Activated naive CD8-positive, alpha-beta T cell treated with anti-CD3 and anti-CD28 coated beads, Interleukin-2, amount 10 ng/mL, durations not matched to agents 7 days and 5 days (primary cell): ENCODE measurements at places on chromosomes 3 and 15.

- DNase-seq = no peak
Observed at GRCh38 chr15:79896131-79896633, 632 bp downstream of the MTHFS start.

- DNase-seq = no peak
Observed at GRCh38 chr15:87269566-87269965, 987.0 kb downstream of the NTRK3 start.

DNA sequence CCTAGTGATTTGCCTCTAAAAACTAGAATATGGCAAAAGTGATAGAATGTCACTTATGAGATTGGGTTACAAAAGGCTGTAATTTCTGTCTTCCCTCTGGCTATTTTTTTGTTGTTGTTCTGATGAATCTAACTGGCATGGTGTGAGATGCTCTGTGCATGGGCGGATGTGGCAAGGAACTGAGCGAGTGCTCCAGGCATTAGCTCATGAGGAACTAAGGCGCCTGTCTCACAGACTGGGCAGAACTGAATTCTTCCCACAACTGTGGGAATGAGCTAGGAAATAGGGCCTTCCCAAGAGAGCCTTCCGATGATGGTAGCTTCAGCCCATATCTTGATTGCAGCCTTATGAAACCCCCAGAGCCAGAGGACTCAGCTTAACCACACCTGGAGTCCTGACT lies 222.5 kb downstream of the NR2F2 start:
- no peak for DNase-seq

- DNase-seq = no peak
Observed at GRCh38 chr15:37072181-37072580, 28.2 kb downstream of the MEIS2 start.

GRCh38 chr15:88376574-88377174 lies 90.5 kb downstream of the MRPL46 start:
- no peak for DNase-seq

DNA sequence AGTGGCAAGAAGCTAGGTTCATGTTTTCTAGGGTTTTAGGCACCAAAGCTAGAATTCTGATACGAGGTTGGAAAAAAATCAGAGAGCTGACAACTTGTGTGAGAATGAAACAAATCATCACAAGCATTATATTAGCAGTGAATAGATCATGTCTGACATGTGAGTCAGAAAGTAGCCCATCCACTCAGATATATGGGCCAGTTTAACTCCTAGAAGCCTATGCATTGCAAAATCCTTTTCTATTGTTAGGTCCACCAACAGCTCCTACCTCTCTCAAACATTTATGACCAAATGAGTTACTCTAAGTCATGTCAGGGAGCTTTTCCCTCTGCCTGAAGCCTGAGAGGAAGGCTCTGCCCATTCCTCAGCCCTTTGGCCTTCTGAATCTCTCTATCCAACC lies 44.0 kb downstream of the KBTBD12 start:
- no peak for DNase-seq

GRCh38 chr3:72426618-72427397 lies 421.4 kb downstream of the SHQ1 start:
- DNase-seq = no peak

DNA sequence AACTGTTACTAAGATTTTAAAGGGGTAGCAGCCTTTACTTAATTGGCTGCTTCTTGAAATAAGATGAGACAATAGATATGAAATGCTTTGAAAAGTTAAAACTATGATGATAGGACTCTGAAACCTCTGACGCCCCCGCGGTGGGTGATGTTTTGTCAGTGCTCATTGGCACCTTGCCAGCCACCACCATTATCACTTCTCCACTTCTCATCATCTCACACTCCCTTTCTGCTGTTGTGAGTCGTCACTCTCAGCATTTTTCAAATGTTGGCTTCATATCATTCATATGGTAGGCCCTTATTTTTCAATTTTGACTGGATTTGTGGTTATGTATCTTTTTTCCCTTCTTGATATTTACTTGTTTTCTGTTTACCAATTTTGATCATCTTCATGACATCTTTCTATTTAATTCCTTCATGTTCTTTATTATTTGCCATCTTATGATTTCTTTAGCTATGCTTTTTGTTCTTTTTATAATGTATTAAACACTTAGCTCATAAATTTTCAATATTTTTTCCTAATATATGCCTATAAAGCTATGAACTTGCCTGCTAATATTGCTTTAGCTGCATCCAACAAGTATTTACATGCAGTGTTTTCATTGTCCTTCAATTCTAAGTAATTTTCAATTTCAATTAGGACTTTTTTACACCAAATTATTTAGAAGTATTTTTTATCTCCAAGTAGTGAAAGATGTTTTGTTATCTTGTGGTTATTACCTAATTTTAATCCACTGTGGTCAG lies 30.3 kb upstream of the SKOR1 start:
- DNase-seq = no peak

DNA sequence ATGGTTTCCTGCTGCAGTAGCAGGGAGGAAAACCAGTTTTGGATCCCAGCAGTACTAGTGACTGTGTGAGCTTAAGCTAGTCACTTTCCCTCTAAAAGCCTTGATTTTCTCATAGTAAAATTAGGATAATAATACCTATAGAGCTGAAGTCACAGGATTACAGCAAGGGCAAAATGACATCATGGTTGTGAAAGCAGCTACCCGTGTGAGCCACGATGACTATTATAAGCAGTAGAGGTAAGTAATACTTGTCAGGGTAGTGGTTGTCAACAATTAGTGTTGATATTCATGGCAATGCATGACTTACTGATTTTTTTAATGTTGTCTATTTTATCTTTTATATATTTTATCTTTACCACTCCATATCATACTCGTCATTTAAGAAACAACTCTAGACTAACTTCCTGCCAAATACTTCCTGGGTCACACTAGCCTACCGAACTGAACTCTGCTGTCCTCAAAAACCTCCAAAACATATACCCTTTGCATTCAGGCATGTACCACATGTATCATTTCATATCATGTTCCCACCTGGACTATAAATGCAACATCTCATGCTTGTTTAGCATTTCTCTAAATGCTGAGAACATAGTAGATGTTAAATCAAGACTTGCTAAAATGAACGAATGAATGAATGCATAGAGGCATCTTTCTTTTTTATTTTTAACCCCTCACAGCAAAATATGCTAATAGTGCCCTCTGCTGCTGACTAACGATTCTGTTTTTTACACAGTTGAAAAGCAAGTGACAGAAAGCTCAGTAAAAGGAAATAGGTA lies 172.6 kb downstream of the P3H2 start:
- no peak for DNase-seq

- DNase-seq = no peak
Observed at GRCh38 chr15:62561059-62561519, 396.0 kb upstream of the C2CD4B start.

GRCh38 chr3:128352326-128352725 lies 114.4 kb downstream of the DNAJB8 start:
- DNase-seq = no peak

- peak; percentile 61 for DNase-seq
Observed at GRCh38 chr15:31352911-31353811, 26.5 kb downstream of the KLF13 start.

DNA sequence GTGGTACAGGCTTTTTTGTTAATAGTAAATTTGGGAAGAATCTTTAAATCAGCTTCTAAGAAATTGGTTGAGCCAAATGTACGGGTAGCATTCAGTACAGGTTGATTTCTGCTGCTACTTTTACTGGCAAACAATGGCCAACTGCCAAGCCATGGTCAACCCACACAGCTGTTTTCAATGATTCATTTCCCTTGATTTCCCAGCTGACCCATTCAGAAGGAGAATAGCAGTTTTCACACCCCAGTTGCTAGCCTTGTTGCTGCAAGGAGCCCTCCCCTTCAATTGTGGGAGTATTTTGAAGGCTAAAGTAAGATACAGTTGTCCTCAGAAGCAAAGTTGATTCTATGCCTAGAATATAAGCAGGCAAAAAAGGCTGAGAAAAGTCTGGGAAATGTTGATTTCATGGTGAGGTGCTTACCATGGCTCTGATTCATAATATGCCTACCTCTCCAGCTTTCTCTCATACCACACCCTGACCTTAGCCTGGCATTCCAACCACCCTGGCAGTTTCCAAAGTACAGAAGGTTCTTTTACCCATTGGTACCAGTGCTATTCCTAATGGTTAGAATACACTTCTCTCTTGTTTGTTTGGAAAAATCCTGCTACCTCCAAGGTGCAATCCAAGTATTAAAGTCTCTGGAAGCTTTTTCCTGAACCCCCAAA lies 320.3 kb upstream of the TGFBR2 start:
- DNase-seq = no peak

- DNase-seq = no peak
Observed at GRCh38 chr3:125602752-125603649, 7.7 kb upstream of the OSBPL11 start.

- no peak for DNase-seq
Observed at GRCh38 chr3:102361101-102361500, 73.7 kb upstream of the ZPLD1 start.

- DNase-seq = no peak
Observed at GRCh38 chr15:52308446-52309153, 13.0 kb upstream of the MYO5C start.

- no peak for DNase-seq
Observed at GRCh38 chr3:72791161-72791560, 57.1 kb downstream of the SHQ1 start.

- no peak for DNase-seq
Observed at GRCh38 chr15:66938114-66938830, 127.1 kb upstream of the SMAD3 start.

- DNase-seq = no peak
Observed at GRCh38 chr3:73010158-73010557, 13.5 kb downstream of the PPP4R2 start.

- no peak for DNase-seq
Observed at GRCh38 chr3:168570404-168571155, 474.9 kb upstream of the GOLIM4 start.

GRCh38 chr15:84006421-84006820 lies 229.2 kb upstream of the GOLGA6L4 start:
- no peak for DNase-seq

DNA sequence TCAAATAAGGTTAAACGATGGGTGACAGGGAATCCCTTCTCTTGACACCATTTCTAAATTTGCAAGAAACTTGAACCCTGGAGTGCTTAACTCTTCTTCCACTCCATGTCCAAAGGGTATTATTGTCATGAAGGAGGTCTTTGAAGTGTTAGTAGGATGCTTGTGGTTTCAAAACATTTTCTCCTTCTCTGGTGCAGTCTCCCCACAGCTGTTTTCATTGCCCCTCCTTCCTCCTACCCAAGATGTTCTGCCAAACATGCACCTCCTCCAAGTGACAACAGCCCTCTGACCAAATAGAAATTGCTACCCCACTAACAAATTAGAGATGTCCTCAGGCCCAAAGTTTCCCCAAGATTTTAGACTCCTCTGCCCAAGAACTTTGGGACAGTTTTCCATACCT lies 151.4 kb downstream of the POLR2M start:
- no peak for DNase-seq

DNA sequence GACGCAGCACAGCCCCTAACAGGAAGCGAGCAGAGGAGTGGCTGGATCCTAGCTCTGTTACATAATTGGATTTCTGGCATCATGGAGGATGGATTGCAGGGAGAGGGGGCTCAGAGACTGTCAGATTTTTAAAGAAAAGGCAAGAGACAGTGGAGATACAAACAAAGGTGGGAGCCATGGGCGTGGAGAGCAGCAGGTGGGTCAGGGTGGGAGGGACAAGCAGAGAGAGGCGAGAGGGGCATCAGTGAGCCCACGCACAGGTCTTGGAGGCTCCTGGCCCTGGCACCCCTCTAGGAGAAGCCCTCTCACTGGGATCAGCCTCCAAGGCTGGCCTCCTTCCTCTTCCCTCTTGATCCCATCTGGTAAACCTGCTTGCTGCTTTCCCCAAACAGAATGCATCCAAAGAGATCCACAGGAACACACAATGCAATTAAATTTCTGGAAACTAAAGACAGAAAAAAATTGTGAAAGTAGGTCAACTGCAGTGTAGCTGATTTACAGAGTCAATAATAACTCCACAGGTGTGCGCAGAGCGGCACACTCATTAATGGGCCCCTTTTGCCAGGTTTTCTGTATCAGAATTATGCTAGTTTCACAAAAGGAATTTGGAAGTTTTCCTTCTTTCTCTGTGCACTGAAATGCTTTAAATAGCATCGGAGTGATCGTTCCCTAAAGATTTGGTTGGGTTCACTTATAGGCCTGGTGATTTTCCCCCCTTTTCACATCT lies 66.1 kb downstream of the LSM3 start:
- DNase-seq = no peak

DNA sequence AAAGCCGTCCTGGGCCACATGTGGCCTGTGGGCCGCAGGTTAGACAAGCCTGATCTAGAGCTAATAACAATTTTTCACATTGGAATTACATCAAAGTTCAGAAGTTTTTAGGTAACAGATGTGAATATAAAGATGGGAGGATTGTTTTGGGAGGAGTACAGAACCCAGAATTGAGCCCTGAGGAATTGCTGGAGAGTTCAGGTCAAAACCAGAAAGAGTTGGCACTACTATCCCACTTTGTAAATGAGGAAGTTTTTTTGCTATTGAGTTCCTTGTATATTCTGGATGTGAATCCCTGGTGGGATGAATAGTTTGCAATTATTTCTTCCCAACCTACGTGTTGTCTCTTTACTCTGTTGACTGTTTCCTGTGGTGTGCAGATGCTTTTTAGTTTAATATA lies 109.5 kb upstream of the LIPC start:
- DNase-seq = no peak

DNA sequence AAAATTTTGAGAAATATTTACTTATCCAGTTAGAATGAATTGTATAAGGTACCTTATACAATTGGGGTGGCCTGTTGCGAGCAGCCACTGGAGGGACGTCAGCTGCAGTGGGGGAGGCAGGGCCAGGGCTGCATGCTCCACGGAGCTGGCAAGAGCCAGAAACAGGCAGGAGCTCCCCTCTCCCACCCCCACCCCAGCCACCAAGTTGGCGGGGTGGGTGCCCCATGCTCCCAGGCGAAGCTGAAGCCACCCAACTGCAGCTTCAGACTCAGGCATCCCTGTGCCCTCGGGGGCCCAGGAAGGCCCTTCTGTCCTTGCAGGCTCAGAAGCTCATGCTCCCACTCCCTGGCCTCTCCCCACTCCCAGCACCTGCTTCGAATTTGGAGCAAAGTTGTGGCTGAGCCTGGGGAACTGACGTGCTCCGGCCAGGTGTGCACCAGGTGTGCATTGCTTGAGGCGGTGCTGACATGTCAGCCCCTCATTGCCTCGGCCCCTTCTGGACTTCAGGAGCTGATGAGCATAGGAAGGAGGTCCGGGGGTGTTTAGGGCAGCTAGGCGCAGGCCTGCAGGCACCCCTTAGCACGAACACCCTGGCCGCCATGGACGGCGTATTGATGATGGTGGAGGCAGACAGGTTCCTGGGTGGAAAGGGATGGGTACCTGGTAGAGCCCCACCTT lies 743.8 kb upstream of the GBE1 start:
- DNase-seq = no peak

GRCh38 chr15:22810033-22810852 lies 23.8 kb downstream of the NIPA1 start:
- no peak for DNase-seq

- no peak for DNase-seq
Observed at GRCh38 chr3:97872525-97873042, 50.8 kb downstream of the CRYBG3 start.

GRCh38 chr3:161171113-161171512 lies 50.0 kb upstream of the NMD3 start:
- no peak for DNase-seq

GRCh38 chr3:71432044-71432975 lies 151.2 kb downstream of the FOXP1 start:
- DNase-seq = peak; percentile 55
